Epithelial cell of umbilical artery (primary cell): ENCODE measurements at places on chromosomes 5 and 9. TPM values are rescaled to one million over a fixed set of nuclear protein-coding genes. Genes with fewer than 3 reads are reported as not detected.

OR1L4 gene
- not detected in 2 replicates for total RNA-seq

TMEM8B gene
- total RNA-seq, result under 0.01 and 0.91 TPM in 2 replicates

CTXN3 gene
- total RNA-seq, result under 0.01 TPM in 1 of 2 replicates, not detected in the other

CARTPT gene
- not detected in 2 replicates for total RNA-seq

ENTREP1 gene
- 1.6 and 3.0 TPM in 2 replicates for total RNA-seq

NTRK2 gene
- under 0.01 and 0.30 TPM in 2 replicates for total RNA-seq

HACD4 gene
- total RNA-seq, result 1.6 and 2.6 TPM in 2 replicates

TRIM7 gene
- total RNA-seq, result 14.3 and 14.6 TPM in 2 replicates

SURF2 gene
- total RNA-seq, result 13.1 and 16.9 TPM in 2 replicates
